Trophoblast cell (in vitro differentiated cells and primary cell): ENCODE measurements at places on chromosomes 2 and 18.
A peak's percentile ranks its signal among the peaks of the same experiment; 100 is the strongest.

- DNase-seq = no peak
Observed at GRCh38 chr2:134421556-134422328, 167.9 kb downstream of the MGAT5 start.

DNA sequence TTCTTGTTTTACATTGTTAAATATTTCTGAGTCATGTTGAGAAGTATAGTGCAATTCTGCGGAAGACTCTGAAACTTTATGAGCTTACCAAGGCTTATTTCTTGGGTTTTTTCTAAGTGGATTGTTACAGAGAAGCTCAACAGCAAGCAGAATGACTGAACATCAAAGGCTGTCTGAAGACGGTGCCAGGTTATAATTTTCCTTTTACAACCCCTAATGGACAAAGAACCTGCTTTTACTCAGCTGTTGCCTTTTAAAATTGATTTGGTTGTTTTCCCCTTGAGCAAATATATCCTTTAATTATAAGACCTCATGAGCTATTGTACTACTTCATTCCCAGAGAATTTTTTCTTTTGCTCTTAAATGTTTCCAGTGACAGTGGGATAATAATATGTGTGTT, 41.6 kb downstream of the LAMA3 start:
- no peak for DNase-seq

DNA sequence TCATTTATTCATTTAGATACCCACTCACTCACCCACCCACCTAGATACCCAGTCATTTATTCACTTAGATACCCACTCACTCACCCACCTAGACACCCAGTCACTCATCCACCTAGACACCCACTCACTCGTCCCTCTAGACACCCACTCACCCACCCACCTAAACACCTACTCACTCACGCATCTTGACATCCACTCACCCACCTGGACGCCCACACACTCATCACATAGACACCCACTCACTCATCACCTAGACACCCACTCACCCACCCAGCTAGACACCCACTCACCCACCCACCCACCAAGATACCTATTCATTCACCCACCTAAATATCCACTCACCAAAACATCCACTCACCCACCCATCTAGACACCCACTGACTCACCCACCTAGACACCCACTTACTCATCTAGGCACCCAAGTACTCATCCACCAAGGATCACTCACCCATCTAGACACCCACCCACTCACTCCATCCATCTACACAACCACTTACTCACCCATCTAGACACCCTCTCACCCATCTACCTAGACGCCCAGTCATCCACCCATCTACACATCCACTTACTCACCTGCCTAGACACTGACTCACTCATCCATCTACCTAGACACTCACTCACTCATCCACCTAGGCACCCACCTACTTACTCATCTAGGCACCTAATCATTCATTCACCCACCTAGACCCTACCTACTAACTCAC, 723.7 kb upstream of the RAB6C start:
- DNase-seq = peak; percentile 1

DNA sequence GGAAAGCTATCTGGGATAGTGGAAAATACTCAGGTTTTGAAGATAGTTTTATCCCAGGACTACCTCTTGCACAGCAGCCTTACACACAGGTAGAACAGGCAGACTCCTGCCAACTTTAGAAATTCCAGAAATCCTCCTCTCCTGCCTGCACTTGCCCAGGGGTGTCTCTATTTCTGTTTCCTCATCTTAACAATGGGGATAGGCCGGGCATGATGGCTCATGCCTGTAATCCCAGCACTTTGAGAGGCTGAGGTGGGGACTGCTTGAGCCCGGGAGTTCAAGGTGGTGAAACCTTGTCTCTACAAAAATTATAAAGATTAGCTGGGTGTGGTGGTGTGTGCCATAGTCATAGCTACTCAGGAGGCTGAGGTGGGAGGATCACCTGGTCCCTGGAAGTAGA, 117.0 kb upstream of the ARL5A start:
- DNase-seq = no peak

- DNase-seq = no peak
Observed at GRCh38 chr2:69097891-69098655, 85.1 kb downstream of the ANTXR1 start.

DNA sequence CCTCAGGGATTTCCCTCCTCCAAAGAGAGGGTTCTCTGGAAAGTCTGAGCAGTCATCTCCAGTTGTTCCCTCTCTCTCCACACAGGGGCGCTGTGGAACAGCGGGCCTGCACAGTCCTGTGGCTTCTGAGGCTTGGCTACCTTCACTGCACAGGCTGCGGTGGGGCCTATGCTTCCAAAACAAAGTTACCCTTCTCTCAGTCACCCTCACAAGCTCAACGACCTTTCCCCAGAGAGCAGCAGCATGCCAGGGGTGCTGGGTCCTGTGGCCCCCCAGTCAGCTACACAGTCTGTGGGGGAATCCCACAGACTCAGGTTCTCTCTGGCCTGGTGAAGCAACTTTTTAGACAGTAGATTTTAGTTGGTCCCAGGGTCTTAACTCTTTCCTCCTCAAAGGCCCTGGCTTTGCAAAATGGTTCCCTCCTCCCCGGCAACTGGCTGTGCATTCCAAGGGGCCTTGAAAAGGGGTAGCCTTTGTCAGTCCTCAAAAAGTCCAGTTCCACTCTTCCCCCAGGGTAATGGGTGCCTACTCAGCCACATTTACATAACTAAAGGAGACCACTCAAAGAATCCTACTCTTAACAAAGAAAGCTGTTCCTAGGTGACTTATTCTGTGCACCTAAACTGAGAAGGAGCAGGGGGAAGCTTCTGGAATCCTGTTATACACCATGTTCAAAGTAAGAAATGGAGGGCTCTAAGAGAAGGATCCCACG, 14.9 kb downstream of the B3GNT7 start:
- no peak for DNase-seq
